Lower leg skin (tissue), 4 donors: ENCODE measurements at places on chromosomes 11 and 22. TPM values are rescaled to one million over a fixed set of nuclear protein-coding genes. Genes with fewer than 3 reads are reported as not detected.
A peak's percentile ranks its signal among the peaks of the same experiment; 100 is the strongest.

DNA sequence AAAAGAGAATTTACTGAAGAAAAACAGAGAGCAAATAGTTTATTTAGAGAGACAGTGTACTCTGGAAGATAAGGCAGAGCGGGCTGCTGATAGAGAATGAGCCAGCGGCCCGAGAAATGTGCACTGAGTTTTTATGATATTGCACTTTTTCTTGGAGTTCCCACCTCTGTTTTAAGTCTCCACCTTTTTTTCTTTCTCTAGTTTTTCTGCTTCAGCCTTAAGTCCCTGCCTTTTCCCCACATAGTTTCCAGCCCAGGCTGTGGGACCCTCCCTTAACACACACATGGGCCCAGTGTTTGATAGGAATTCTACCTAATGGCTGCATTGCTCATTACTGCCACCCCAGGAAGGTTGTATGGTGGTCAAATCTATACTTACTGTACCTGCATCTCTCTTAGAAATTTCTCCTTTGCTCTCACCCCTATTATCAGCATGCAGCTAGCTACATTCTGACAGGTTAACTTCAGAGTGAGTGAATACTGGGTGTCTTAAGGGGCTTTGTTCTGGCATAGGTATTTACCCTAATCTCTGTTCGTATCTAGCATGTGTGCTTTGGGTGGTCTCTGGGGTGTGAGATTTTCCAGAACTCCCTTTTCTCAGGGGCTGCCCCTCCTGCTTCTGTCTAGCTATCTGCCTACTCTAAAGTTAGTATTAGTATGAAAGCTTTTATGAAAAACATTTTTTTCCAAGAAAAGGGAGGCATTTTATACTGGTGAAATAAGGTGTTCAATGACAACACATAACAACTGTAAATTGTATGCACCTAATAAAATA, 127.3 kb upstream of the TOP3B start:
- DNase-seq = no peak

DNA sequence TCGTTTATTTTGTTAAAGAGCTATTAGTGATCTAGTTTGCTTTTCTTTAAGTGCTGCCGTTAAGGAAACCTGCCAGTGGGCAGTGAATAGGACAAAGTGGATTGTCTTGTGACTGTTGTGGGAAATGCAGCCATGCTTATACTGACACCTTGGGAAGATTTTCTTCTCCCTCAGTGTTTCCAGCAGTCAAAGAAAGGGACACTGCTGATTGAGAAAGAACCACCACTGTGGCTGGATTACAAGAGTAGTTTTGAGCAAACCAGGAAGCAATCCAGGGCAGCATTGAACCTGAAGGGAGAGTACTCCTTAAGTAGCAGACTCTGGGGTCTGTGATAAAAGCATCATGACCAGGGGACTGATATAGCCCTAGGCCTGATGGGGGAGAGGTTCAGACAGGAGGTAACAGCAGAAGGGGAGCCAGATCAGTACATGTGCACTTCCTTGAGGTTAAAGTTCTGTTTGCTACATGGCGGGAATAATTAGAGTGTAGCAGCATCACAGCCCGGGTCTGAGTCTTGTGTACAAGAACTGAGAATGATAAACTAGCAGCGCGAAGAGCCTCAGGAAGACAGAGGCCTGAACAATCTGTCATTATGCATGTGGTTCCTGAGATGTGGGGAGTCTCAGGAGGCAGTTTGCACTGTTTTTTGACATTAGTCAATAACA, 167.8 kb downstream of the C11orf91 start:
- no peak for DNase-seq

- DNase-seq = no peak
Measured at GRCh38 chr11:77724636-77725035, 87.0 kb upstream of the CLNS1A start.

DNA sequence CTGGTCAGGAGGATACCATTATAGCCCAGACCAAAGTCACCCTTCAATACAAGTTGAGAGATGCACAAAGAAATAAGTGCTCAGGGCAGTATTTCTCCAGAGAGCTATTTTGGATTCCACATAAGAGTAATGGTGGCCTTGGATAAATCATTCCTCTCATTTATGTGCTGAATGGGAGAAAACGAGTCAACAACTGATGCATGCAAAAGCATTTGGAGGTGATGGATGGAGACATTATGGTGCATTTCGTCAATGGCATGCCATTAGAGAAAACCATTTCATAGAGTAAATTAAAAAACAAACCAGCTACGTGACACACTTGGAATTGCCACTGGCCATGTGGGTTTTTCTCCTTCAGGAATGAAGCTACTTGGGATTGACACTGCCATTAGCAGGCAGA, 81.2 kb downstream of the ARL14EP start:
- DNase-seq = no peak

- no peak for DNase-seq
Measured at GRCh38 chr11:19352771-19353160, 112.0 kb upstream of the E2F8 start.

- no peak for DNase-seq
Measured at GRCh38 chr22:36377022-36377631, 10.6 kb downstream of the MYH9 start.

- no peak for DNase-seq
Measured at GRCh38 chr11:28820296-28820989, 712.3 kb downstream of the METTL15 start.

- peak; percentile 88 for DNase-seq
Measured at GRCh38 chr11:1746511-1746931, 3.9 kb downstream of the IFITM10 start.

- DNase-seq = no peak
Measured at GRCh38 chr22:43753688-43754087, 58.4 kb downstream of the EFCAB6 start.

- DNase-seq = no peak
Measured at GRCh38 chr11:128832121-128832497, 35.0 kb downstream of the KCNJ1 start.

GRCh38 chr22:36009085-36009484, 19.5 kb downstream of the RBFOX2 start:
- no peak for DNase-seq

DNA sequence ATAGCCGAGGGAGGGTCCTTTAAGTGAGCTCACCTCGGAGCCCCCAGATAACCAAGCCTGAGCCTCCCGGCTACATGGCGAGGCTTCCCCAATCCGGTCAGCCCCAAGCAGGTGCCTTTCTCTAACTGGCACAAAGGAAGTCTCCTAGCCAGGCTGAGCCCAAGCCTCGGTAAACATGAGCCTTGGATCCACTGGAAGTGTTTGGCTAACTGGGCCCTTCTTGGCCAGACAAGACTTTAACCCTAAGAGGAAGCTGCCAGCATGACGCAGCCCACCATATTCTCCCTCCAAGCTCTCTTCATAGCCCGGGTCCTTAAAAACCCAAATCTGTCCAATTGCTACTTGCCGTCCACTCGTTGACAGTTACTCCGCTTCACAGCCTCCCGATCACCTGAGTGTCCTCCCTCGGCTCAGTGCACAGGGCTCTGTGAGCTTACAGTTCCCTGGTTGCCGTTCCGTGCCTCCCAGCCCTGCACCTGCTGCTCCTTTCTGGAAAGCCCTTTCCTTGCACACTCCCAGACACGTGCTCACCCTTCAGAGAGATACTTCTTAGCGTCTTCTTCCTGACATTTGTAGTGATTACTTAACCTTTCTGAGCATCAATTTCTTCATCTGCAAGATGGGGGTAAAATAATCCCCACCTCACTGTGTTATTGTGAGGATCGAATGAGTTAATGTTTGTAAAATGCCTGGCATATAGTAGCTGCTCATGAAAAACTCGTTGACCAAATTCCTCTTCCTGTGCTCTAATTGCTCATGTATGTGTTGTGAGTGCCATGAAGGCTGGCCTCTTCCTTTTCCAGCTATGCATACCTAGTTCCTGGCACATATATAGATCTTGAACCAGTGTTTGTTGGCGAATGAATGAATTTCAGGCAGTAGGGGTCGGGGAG, 25.6 kb downstream of the TXN2 start:
- DNase-seq = no peak

GRCh38 chr11:134452026-134452837, 40.2 kb upstream of the B3GAT1 start:
- DNase-seq = no peak

GRCh38 chr11:73852049-73852448, 24.6 kb downstream of the COA4 start:
- no peak for DNase-seq

GRCh38 chr11:101582989-101583250, 887 bp downstream of the TRPC6 start:
- no peak for DNase-seq

DNA sequence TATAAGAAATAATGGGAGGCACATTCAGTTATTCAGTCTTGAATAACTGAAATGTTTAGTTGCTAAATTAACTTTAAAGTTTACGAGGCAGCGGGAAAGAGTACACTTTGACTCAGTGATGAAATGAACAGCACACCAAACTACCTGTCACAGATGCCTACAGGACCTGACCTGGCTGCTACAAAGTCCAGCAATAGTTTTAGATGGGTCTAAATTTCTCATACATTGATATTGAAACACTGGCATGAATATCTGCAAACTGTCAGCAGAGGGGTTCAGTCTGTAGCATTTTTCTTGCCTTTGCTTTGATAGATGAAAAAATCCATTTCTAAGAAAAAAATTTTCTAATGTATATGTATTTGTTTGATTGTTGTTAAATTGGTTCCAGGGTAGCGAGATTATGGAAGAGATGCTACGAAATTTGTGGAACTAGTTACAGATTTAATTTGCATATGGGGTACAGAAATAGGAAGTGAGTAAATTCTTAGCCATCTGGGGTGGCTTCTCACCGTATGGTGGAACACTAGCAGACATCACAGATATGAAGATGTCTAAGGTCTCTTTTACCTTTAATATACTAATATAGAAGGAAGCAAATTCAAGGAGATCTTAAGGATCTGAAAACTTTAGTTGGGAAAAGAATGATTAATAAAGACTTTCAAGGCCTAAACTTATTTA, 20.8 kb upstream of the GAB2 start:
- DNase-seq = no peak

GRCh38 chr11:34263441-34264091, 94.2 kb downstream of the ABTB2 start:
- no peak for DNase-seq

DNA sequence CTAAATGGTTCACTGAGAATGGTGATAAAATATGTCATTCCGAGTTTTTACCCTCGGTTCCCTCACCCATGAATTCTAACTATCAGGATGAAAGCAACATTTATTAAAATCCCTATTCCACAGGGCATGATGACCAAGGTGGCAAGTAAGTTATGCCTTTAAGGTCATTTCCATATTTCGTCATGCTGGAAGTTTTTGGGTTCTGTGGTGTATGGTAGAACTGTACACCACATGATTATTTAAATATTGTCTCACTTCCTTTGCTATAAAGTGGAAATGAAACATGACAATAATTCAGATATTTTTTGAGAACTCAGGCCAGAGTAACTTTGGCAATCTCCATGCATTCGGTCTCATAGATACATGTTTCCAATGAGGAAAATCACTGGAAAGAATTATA, 68.5 kb upstream of the CARD18 start:
- DNase-seq = no peak

Gene SMC1B
- not detected for total RNA-seq

Gene ESRRA
- 100 TPM for total RNA-seq

Gene DRD2
- 0.22 TPM for total RNA-seq

Gene TMEM45B
- total RNA-seq = 59.5 TPM

Gene KCNJ1
- total RNA-seq = 0.10 TPM

Gene TRIM77
- not detected for total RNA-seq

Gene IFITM10
- total RNA-seq = 2.5 TPM

Gene BATF2
- 0.15 TPM for total RNA-seq

Gene SLC35E4
- 22.2 TPM for total RNA-seq

Gene AMBRA1
- 33.1 TPM for total RNA-seq

Gene ANO9
- total RNA-seq = 75.9 TPM

Gene OR10A2
- not detected for total RNA-seq
